Tibial nerve (tissue), 4 donors: ENCODE measurements at places on chromosomes 6 and 20. TPM values are rescaled to one million over a fixed set of nuclear protein-coding genes. Genes with fewer than 3 reads are reported as not detected.

GRCh38 chr20:32858189-32858588, 534 bp upstream of the EFCAB8 start:
- no peak overlapping the region for H3K4me3 ChIP-seq
- H3K27ac ChIP-seq, result no peak overlapping the region
- H3K27me3 ChIP-seq, result no peaks in the 10 kb centered on the region
- DNase-seq, result no peak
- no peaks in the 10 kb centered on the region for H3K36me3 ChIP-seq

- H3K27me3 ChIP-seq, result peaks cover 37% of the 10 kb centered on the region
- no peaks in the 10 kb centered on the region for H3K4me1 ChIP-seq
- H3K27ac ChIP-seq, result no peak overlapping the region
- H3K4me3 ChIP-seq, result peak overlapping the region; percentile 53
- DNase-seq, result no peak
These were observed 1.2 kb downstream of the CDH4 start for GRCh38 chr20:61253264-61253639.

DNA sequence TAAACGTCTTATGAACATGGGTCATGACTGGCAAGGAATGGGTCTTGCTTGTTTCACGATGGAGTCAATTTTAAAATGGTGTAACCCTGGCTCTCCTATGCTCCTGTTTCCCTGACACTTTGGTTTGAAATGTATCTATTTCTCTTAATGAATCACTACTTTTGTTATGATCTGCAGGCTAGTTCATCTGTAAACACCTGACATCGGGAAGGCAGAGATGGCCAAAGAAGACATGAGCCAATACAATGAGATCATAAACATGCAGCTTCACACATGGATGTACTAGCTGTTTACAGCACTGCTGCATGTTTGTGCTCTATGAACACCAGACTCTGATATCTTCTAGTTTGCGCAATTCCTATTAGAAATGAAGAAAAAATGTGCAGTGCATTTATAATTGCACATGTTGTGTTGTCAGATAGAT, 11.0 kb upstream of the RAD21L1 start:
- H3K27me3 ChIP-seq, result no peaks in the 10 kb centered on the region
- DNase-seq, result no peak
- no peak overlapping the region for H3K4me3 ChIP-seq
- peaks cover 7% of the 10 kb centered on the region for H3K4me1 ChIP-seq
- no peaks in the 10 kb centered on the region for H3K36me3 ChIP-seq

DNA sequence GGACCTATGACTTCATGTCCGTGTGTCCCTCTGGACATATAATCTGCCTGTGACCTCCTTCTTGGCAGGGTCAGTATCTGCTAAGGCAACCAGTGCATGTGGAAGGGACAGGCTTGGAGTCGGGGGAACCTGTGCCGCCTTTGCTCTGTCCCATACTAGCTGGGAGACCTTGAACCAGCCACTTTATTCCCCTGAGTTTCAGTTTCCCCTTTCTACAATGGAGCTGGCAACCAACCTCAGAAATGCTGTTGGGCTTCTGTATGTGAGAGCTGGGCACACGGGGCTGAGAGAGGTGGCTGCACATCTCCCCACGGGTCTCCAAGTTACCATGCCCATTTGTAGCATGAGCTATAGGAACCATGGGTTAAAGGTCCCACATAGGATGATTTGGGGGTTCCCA, 53.8 kb downstream of the CD40 start:
- no peaks in the 10 kb centered on the region for H3K4me1 ChIP-seq
- H3K27ac ChIP-seq, result no peak overlapping the region
- peaks cover 62% of the 10 kb centered on the region for H3K27me3 ChIP-seq
- DNase-seq, result no peak
- no peaks in the 10 kb centered on the region for H3K36me3 ChIP-seq

DNA sequence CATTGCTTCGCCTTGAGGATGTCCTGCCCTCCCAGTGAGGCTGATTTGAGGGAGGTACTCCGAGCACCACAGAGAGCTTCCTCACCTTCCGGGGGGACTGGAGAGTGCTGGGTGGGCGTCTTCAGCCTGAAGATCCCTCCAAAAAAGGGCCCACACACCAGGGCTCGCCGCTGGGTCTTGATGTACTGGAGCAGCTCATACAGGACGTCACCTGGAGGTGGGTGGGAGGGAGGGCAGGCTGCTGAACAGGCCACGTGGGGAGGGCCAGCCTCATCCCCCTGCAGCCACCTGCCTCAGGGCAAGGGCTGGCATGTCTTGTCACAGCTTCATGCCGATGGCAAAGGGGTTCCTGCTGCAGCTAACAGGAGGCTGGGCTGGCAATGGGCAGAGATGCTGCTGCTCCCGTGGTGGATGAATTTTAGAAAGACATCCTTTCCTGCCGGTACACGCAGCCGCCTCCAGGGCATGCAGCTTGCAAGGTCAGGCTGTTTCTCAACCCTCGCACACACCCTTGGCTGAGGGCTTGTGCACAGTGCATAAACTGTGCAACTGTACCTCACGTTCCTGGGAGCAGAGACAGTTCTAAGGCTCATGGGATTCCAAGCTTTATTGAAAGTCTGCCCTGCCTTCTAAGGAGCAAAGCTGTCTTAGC, 14.0 kb downstream of the ETV7 start:
- no peaks in the 10 kb centered on the region for H3K27me3 ChIP-seq
- DNase-seq, result no peak
- H3K4me1 ChIP-seq, result peaks cover 28% of the 10 kb centered on the region
- H3K36me3 ChIP-seq, result peaks cover 18% of the 10 kb centered on the region

GRCh38 chr20:57306747-57307146, 22.9 kb upstream of the SPO11 start:
- no peaks in the 10 kb centered on the region for H3K36me3 ChIP-seq
- no peak overlapping the region for H3K4me3 ChIP-seq
- no peak overlapping the region for H3K27ac ChIP-seq
- H3K4me1 ChIP-seq, result no peaks in the 10 kb centered on the region
- DNase-seq, result no peak

- no peak overlapping the region for H3K4me3 ChIP-seq
- no peak for DNase-seq
- H3K27ac ChIP-seq, result no peak overlapping the region
- H3K4me1 ChIP-seq, result no peaks in the 10 kb centered on the region
These were observed 19.9 kb downstream of the HLA-DPB1 start for GRCh38 chr6:33095681-33096080.

DNA sequence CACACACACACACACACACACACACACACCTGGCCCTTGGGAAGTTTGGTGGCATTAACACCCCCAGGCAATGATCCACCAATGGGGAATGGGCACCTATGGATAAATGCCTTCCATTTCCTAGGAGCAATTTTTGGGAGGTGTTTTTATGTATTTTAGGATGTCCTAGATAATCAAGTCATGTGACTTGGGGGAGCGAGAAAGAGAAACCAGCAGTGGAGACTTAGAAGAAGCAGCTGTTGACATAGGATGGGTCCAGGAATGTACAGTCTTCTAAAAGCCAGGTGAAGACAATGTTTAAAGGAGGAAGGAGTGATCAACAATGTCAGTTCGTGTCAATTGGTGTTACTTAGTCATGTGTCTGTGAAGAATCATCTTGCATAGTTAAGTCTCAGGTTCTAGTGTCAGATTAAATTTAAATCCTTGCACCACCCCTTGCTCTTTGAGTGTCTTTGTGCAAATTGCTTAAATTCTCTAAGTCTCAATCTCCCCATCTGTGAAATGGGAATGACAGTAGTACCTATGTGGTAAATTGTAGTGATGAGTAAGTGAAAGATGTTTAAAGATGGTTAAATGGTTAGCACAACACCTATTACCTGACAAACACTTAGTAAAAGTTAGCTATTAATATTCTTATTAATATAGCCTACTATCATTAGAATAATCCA, 4.4 kb upstream of the SLC35B3 start:
- H3K4me1 ChIP-seq, result peaks cover 9% of the 10 kb centered on the region
- H3K27ac ChIP-seq, result no peak overlapping the region
- no peak for DNase-seq
- no peak overlapping the region for H3K4me3 ChIP-seq
- H3K27me3 ChIP-seq, result no peaks in the 10 kb centered on the region
- no peaks in the 10 kb centered on the region for H3K36me3 ChIP-seq

- peaks cover 6% of the 10 kb centered on the region for H3K4me1 ChIP-seq
- H3K36me3 ChIP-seq, result no peaks in the 10 kb centered on the region
- peak overlapping the region; percentile 55 for H3K27ac ChIP-seq
- no peak for DNase-seq
- H3K4me3 ChIP-seq, result peak overlapping the region; percentile 58
These were observed 11.3 kb downstream of the TFAP2A start for GRCh38 chr6:10403385-10404106.

GRCh38 chr6:139152088-139152891, 17.4 kb downstream of the HECA start:
- peaks cover 84% of the 10 kb centered on the region for H3K4me1 ChIP-seq
- H3K27ac ChIP-seq, result no peak overlapping the region
- no peaks in the 10 kb centered on the region for H3K36me3 ChIP-seq
- DNase-seq, result no peak
- no peak overlapping the region for H3K4me3 ChIP-seq
- H3K27me3 ChIP-seq, result no peaks in the 10 kb centered on the region

- H3K27me3 ChIP-seq, result no peaks in the 10 kb centered on the region
- H3K4me3 ChIP-seq, result no peak overlapping the region
- H3K36me3 ChIP-seq, result no peaks in the 10 kb centered on the region
- DNase-seq, result no peak
- no peaks in the 10 kb centered on the region for H3K4me1 ChIP-seq
These were observed 286.3 kb downstream of the CDH4 start for GRCh38 chr20:61538183-61538942.

GRCh38 chr6:42339991-42340401, 111.7 kb downstream of the TRERF1 start:
- H3K27ac ChIP-seq, result no peak overlapping the region
- H3K4me3 ChIP-seq, result no peak overlapping the region
- H3K4me1 ChIP-seq, result no peaks in the 10 kb centered on the region
- DNase-seq, result no peak

GRCh38 chr20:59809630-59810448, 123.6 kb downstream of the SYCP2 start:
- H3K4me1 ChIP-seq, result no peaks in the 10 kb centered on the region
- H3K27me3 ChIP-seq, result no peaks in the 10 kb centered on the region
- H3K27ac ChIP-seq, result no peak overlapping the region
- H3K4me3 ChIP-seq, result no peak overlapping the region
- no peaks in the 10 kb centered on the region for H3K36me3 ChIP-seq

DNA sequence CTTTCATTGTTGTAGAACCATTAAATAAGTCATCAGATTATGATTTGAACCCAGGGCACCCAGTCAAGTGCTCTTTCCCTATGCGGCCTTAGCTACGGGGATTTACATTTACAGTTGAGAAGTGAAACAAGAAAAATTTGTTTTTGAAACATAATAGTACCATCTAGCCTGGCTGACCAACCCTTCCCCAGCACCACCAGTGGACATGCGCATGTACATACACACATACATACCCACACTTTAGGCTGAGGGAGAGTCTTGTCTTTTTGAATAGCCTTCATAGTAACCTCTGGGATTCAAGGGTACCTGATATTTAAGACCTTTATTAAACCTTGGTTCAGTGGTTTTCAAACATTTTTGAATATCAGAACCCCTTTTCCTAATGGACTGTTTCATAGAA, 33.8 kb downstream of the SCAND1 start:
- DNase-seq, result no peak
- H3K4me3 ChIP-seq, result no peak overlapping the region
- no peak overlapping the region for H3K27ac ChIP-seq
- no peaks in the 10 kb centered on the region for H3K27me3 ChIP-seq

Gene PAK5
- total RNA-seq, result not detected

Gene SAMD5
- total RNA-seq, result 0.84 TPM

Gene TFAP2D
- total RNA-seq, result not detected

Gene TSPO2
- not detected for total RNA-seq

Gene AURKA
- 4.3 TPM for total RNA-seq
